ENCODE measurements at places on chromosomes 4 and X.
A peak's percentile ranks its signal among the peaks of the same experiment; 100 is the strongest.

DNA sequence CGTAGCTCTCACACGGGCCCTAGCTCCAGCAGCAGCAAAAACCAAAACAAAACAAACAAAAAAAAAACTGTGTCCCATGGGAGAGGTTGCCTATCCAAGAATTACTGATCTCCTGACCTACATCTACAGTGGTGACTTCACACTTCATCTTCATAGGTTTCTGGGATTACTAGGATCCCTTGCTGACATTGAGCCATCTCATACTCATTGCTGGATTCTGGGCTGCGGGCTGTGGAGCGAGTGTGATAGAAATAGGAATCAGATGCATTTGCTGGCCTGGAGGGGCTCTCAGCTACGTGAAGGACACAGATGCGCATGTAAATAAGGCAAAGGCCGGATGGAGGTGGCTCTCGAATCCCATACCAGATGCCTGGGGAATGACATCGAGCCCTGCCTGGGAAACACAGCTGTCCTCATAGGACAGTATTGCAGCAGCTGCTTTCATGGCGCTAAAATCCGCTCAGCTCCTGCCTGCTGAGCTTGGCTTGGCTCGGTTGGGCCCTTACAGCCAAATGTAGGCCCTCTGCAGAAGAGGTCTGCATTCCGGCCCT, 41.7 kb downstream of the CNGA2 start:
- H3K27me3 ChIP-seq: no peaks in the 10 kb centered on the region
- H3K4me3 ChIP-seq: no peak overlapping the region
- H3K27ac ChIP-seq: no peak overlapping the region

DNA sequence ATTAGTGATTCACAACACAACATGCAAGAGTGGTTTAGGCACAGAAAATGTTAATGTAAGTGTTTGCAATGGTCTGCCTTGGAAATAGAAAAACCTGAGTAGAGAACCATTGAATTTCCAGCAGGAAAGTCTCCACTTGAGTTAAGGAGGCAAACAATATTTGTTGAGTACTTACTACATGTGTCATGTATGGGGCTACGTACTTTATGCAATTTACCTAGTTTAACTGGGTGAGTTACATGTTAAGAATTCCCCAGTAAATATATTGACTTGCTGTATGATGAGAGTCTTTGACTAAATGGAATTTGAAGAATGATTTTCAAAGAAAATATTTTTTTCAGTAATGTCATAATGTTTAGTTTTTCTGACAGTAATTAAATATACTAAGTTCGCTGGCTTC, 7.8 kb upstream of the NPNT start:
- H3K27me3 ChIP-seq: no peaks in the 10 kb centered on the region
- no peaks in the 10 kb centered on the region for H3K36me3 ChIP-seq
- no peaks in the 10 kb centered on the region for H3K4me1 ChIP-seq
- no peak for DNase-seq
- no peak overlapping the region for H3K4me3 ChIP-seq

DNA sequence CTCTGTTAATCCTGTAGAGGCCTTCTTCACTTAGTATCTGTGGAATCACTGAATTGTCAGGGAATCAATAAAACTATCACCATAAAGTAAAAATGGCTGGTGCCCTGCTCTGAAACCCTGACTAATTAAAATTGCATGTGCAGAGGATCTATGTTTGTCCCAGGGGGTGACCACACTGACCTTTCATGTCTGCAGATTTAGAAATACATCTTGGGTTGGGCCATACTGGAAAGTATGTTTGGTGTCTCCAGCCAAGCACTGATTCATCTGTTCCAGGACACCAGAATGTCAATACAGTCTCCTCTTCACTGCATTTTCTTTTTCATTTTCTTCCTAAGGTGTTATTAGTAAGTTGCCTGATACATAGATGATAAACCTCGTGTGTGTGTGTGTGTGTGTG, 490.9 kb upstream of the INTU start:
- no peaks in the 10 kb centered on the region for H3K4me1 ChIP-seq
- H3K27ac ChIP-seq: no peak overlapping the region
- no peaks in the 10 kb centered on the region for H3K36me3 ChIP-seq

GRCh38 chrX:134374294-134374693, 85.7 kb upstream of the HPRT1 start:
- peaks cover 7% of the 10 kb centered on the region for H3K4me1 ChIP-seq
- peak overlapping the region; percentile 86 for H3K4me3 ChIP-seq
- DNase-seq: no peak
- no peaks in the 10 kb centered on the region for H3K27me3 ChIP-seq

GRCh38 chrX:119996069-119996468, 52.5 kb upstream of the NKAP start:
- H3K36me3 ChIP-seq: no peaks in the 10 kb centered on the region
- no peaks in the 10 kb centered on the region for H3K4me1 ChIP-seq
- H3K4me3 ChIP-seq: no peak overlapping the region
- no peak for DNase-seq
- no peak overlapping the region for H3K27ac ChIP-seq

- no peak overlapping the region for H3K27ac ChIP-seq
- no peaks in the 10 kb centered on the region for H3K27me3 ChIP-seq
- no peaks in the 10 kb centered on the region for H3K36me3 ChIP-seq
- DNase-seq: no peak
- H3K4me1 ChIP-seq: no peaks in the 10 kb centered on the region
Measured at GRCh38 chrX:17443556-17443955, 68.6 kb downstream of the NHS start.
